ENCODE measurements at places on chromosomes 11 and 22. TPM values are rescaled to one million over a fixed set of nuclear protein-coding genes. Genes with fewer than 3 reads are reported as not detected.

DNA sequence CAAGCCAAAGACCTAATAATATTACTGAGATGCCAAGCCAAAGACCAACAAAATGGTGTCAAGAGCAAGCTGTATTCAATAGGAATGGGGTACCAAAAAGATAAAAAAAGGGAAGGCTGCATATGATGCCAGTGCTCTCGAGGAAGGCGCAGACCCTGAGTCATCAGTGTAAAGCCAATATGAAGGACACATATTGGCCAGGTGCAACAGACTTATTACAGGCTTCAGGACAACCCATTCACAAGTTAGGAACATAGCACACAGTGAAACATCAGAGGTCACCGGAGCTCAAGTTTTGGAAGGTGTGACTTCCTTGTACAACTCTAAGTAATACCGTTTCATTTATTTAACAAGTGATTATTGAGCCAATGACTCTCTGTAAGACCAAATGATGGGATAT, 58.1 kb downstream of the AMBRA1 start:
- no peak for DNase-seq

Gene ABCG4
- 0.26 TPM for total RNA-seq

Gene MAPK8IP2
- 2.3 TPM for total RNA-seq

Gene YPEL1
- 2.4 TPM for total RNA-seq

Gene UBE2L3
- 51.9 TPM for total RNA-seq

DNA sequence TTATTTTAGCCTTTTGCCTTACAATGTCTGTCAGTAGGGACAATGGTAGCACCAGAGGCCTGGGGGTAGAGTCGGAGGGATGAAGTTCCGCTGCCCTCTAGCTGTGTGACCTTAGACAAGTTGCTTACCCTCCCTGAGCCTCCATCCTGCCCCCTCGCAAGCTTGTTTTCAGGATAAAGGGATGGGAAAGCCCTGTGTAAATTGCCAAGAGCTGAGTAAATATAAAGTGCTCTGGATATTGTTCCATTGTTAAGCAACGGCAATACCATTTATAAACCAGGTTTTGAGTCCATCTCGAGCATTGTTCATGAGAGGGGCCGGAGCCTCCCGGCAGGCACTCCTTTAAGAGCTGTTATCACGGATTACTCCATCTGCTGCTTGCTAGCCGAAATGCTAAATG, 72.9 kb downstream of the ZBTB16 start:
- no peak for DNase-seq

- DNase-seq: no peak
Observed at GRCh38 chr11:13897646-13898276, 64.8 kb upstream of the SPON1 start.

DNA sequence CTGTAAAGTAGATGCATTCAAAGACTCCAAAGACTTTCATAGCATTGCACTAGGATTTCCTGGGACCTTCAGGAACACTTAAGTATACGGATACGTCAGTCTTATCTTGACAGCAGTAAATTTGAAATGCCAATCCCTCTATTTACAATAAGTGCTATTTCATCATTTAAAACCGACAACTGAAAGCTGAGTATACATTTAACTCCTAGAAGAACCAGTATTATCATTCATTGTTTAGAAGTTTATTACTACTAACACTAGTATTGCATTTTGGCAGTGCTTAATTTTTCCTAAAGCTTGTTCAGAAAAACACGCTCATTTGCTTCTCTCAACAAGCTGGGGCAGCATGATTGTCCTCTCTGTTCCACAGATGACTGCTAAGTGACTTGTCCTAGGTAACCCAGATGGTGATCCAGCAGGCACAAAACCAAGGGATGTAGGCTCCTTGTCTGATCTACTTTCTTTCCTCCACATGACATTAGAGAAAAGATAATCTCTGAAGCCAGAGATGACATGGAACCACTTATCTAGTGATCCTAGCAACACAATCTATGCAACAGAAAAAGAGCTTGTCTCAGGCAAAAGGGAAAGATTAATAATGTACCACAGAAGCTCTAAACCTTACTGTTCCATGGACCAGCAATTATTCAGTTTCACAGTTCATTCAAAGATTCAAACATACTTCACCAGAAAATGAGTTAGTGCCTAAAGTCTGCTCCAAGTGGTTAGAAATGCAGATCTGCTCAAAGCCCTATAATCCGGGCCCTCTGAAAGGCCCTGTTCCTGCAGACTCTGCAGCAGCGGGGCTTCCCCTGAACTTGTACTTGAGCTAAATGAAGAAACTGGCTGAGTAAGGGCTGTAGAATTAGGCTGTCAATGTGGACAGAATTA, 5.2 kb downstream of the MAML2 start:
- no peak for DNase-seq

Gene BAIAP2L2
- 0.34 TPM for total RNA-seq

GRCh38 chr11:126892756-126893155, 107.8 kb downstream of the KIRREL3 start:
- no peak for DNase-seq

DNA sequence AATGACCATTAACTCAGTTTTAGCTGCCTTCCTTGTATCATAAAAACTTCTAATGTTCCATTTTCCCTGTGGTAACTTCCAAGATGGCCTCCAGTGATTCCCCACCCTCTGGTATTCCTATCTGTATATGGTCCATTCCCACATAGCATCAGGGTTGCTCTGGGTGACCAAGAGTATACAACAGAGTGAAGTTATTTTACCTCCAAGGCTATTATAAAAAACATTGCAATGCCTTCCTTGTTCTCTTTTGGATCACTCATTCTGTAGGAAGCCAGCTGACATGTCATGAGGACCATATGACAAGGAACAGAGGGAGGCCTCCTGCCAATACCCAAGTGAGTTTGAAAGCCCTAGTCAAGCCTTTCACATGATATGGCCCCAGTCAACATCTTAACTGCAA, 30.1 kb downstream of the ZNF280B start:
- no peak for DNase-seq

- no peak for DNase-seq
Observed at GRCh38 chr11:16280256-16280682, 76.1 kb downstream of the SOX6 start.

GRCh38 chr11:2149460-2149859, 10.3 kb upstream of the IGF2 start:
- DNase-seq: no peak

GRCh38 chr22:17954200-17954859, 70.0 kb downstream of the MICAL3 start:
- no peak for DNase-seq

DNA sequence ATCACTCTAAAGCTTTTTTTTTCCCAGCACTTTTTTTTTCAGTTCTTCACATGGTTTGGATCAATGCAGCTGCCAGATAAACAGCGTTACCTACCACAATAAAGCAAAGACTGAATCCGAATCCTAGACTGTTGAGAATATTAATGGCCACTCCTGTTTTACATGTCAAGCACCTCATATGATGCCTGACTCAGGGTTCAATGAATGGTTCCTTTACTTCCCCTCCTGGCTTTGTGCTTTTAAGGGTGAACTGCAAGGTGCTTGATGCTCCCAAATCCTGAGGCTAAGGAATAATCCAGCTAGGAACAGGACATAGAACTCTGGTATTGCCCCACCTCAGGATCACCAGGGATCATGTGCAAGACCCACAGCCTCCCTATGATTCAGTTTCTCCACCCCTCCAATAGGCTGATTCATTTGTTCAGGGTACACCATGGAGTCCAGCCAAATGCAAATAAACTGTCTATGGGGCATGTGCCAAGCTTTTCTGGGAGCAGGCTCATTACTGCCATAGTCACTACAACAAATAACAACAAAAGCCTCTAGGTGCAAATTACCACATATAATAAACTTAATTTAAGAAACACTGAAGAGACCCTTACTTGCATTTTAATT, 104.3 kb downstream of the GAB2 start:
- no peak for DNase-seq

DNA sequence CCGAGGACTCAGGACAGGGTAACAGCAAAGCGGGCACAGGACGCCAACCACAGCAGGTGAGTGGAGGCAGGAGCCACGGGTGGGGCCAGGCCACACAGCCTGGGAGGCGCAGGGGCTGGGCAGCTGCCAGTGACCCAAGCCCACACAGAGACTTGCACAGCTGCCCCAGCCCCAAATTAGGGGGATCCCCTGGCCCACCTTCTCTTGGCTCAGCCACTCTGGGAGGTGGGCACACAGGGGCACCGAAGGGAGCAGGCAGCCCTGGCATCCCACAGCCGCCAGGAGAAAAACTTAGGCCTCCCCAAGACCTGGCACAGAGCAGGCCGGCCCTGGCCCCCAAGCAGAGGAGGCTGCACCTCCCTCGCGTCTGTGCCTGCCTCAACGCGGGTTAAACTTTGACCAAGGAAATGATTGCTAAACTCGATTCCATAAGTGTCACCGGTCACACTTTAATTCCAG, at the start of gene SLC22A12:
SLC22A12 (plus strand) TSS at position 458 of the 459 bp plus-strand sequence. CDS start 337 bp downstream, outside the sequence.
- DNase-seq: no peak

DNA sequence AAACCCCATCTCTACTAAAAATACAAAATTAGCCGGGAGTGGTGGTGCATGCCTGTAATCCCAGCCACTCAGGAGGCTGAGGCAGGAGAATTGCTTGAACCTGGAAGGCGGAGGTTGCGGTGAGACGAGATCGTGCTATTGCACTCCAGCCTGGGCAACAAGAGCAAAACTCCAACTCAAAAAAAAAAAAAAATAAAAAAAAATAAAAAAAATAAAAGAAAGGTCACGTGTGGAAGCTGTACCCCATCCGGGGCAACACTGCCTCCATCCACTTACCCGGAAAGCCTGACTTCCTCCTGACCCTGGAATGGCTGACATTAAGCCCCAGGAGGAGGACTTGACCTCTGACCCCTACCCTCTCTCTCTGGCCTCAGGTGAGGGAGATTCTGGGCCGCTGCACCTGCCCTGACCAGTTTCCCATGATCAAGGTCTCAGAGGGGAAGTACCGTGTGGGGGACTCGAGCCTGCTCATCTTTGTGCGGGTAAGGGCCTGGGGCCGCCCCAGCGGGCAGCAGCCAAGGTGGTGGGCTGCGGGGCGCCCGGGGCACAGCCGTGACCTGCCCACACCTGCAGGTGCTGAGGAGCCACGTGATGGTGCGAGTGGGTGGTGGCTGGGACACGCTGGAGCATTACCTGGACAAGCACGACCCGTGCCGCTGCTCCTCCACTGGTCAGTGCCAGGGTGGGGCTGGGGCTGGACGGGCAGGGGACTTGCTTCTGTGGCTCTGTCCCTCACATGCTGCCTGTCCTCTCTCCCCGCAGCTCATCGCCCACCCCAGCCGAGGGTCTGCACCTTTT, 3.8 kb downstream of the GAS2L1 start:
- no peak for DNase-seq

Gene SLN
- 2.4 TPM for total RNA-seq

- no peak for DNase-seq
Observed at GRCh38 chr11:90594658-90595057, 371.8 kb upstream of the CHORDC1 start.

- DNase-seq: no peak
Observed at GRCh38 chr22:33361581-33361980, 303.4 kb upstream of the SYN3 start.

DNA sequence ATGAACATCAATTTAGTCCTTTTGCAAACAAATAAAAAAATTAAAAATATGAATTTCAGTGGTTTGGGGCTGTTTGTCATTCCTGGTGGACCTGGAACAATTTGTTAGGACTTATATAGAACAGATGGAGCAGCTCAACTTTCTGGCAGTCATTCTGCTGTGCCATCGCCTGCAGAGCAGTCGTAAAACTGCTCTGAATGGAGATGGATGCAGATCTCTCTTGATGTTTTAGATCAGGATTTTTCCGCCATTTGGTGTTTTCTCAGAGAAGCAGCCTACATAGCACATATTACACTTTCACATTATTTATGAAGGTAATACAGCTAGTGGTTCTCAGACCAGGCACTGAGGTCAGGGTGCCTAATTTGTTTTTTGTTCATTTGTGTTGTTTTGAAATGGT, 31.8 kb upstream of the HSPA8 start:
- no peak for DNase-seq

GRCh38 chr11:8346157-8346755, 82.6 kb upstream of the LMO1 start:
- DNase-seq: no peak

GRCh38 chr22:28498044-28498443, 181.6 kb downstream of the TTC28 start:
- no peak for DNase-seq
